ENCODE measurements at places on chromosomes 11 and 22. TPM values are rescaled to one million over a fixed set of nuclear protein-coding genes. Genes with fewer than 3 reads are reported as not detected.

CD3D gene
- 424 TPM for total RNA-seq

PPM1F gene
- 19.5 TPM for total RNA-seq

CCDC81 gene
- total RNA-seq = 0.43 TPM

OR5B21 gene
- 0.89 TPM for total RNA-seq

GRCh38 chr11:12540075-12540680 is 134.0 kb upstream of the TEAD1 start:
- DNase-seq = no peak

DNA sequence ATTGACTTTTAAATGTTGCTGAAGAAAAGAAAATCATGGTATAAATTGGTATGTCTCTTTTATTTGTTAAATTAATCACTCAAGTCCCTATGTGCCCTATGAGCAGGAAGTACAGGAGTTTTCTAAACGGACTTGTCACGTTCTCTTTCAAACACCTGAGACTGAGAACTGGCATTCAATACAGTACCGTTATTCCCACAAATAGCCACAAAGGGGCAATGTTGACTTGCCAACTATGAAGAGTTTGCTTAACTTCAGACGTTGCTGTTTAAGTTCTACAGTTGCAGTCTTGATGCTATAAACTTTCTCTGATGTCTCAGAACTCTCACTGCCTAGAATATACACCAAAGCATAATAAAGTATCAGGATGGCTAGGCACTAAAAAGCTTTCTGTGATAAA is 7.6 kb downstream of the OR56A1 start:
- DNase-seq = no peak

- no peak for DNase-seq
Observed at GRCh38 chr11:125170001-125170509, 5.5 kb downstream of the PKNOX2 start.

GRCh38 chr11:16977136-16977993 is 36.8 kb downstream of the PLEKHA7 start:
- DNase-seq = no peak

- no peak for DNase-seq
Observed at GRCh38 chr11:24082241-24082640, 414.6 kb upstream of the LUZP2 start.
